Globus pallidus (tissue), 1 donor: ENCODE measurements at places on chromosomes 11 and 22.
A peak's percentile ranks its signal among the peaks of the same experiment; 100 is the strongest.

- DNase-seq: no peak
These were observed 496.4 kb downstream of the BRD1 start for GRCh38 chr22:49331223-49331815.

DNA sequence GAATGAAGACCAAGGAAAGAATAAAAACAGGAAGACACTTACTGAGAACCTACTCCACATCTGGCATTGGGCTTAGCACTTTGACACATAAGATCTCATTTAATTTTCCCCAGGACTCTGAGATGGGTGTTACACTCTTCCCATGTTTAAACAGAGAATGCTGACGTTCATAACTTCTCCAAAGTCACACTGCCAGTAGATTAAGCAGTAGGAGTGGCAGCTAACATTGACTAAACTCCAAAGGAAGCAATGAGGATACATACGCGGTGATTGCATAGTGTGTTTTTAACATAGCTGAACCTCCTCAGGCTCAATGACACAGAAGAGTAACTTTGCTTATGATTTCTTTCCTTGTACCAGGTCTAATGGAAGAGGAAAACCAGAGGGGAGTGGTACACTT is 14.5 kb upstream of the OR10V1 start:
- DNase-seq: no peak

GRCh38 chr11:534396-535209 is 773 bp downstream of the HRAS start:
- DNase-seq: no peak

GRCh38 chr11:1299621-1300020 is 9.8 kb downstream of the TOLLIP start:
- DNase-seq: no peak

- no peak for DNase-seq
These were observed 583.9 kb upstream of the LRRC4C start for GRCh38 chr11:42043312-42043711.

DNA sequence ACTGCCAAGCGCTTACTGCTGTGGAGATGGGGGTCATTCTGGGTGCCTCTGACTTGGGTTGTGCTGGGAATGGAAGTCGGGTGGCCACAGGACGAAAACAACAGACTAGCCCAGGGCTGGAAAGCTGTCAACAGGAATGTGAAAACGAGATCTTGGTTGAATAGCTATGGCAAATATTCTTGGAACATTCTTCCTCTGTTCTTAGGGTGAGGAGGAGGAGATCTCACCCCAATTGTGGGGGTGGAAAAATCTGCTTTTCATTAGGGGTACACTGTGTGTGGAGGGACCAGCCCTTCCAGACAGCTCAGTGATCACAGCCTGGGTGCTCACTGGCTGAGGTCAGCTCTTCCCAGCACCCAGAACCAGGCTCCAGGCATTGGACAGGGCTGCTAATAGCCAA is 52.0 kb upstream of the PRSS23 start:
- no peak for DNase-seq

GRCh38 chr22:44172370-44173108 is 8.2 kb upstream of the PARVG start:
- DNase-seq: peak; percentile 58

GRCh38 chr11:47487421-47487820 is 38.5 kb upstream of the RAPSN start:
- DNase-seq: no peak

DNA sequence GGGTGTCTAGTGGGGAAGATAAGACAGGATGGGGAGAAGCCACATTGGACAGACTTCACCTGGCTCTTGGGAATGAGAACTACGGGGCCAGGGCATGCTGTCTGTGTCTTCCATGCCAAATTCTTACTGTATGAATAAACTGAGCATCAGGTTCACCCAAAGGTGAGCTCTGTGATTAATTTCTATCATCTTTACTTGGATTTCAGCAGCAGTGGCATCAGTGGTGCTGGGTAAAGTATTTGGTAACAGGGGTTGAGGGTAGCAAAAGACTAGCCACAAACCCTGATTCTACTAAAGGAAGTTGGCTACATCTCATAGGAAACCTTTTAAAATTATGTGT is 38.8 kb downstream of the IRAG1 start:
- no peak for DNase-seq

DNA sequence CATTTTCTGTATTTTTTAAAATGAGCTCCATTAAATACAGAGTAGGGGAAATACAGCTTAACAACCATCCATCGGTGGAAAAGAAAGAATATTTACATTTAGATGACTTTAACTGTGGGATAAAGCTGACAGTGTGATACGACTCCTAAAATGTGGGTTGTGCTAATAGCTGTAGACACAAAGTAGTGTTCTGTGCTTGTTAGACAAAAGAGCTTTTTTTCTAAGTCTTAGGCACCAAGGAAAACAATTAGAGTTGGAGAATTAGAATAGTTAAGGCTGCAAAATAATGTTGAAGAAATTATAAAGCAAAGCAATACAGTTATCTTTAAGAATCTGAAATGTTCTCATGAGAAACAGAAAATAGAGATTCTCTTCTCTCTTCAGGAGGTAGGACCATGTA is 307.7 kb upstream of the KIRREL3 start:
- DNase-seq: peak; percentile 63

GRCh38 chr11:134763030-134763388 is 351.0 kb upstream of the B3GAT1 start:
- no peak for DNase-seq

GRCh38 chr11:643366-643765 is 6.3 kb downstream of the DRD4 start:
- DNase-seq: no peak

- peak; percentile 56 for DNase-seq
These were observed 25.3 kb upstream of the SESN3 start for GRCh38 chr11:95256321-95256779.

- DNase-seq: no peak
These were observed 135.0 kb downstream of the BRD1 start for GRCh38 chr22:49692499-49693225.

GRCh38 chr11:83068568-83068967 is 3.1 kb downstream of the RAB30 start:
- no peak for DNase-seq

DNA sequence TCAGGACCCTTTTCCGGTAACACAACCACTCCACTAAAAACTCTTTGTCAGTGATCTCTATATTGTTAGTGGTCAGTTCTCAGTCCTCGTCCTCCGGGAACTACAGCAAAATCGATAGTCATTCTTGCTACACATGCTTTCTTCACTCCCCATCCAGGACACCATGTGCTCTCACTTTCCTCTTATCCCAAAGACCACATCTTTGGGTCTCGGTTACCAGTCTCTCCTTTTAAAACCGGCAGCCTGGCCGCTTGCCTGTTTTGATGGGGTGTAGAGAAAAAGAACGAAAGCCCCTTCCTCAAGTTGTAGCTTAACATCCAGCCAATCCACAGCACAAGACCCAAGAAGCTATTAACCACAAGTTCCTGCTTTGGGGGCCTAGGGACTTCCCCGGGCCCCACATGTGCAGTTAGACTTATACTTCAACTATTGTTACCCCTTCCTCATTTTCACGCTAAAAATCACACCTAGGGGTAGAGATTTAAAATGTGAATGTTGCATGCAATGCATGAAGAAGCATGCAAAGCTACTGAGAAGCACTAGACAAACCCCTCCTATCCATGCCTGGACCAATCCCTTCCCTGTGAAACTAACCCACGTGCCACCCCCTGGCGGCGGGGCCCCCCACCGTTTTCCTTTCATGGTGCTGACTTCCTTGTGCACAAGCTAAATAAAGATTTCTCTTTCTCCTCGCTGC is 1.5 kb upstream of the TOLLIP start:
- no peak for DNase-seq

DNA sequence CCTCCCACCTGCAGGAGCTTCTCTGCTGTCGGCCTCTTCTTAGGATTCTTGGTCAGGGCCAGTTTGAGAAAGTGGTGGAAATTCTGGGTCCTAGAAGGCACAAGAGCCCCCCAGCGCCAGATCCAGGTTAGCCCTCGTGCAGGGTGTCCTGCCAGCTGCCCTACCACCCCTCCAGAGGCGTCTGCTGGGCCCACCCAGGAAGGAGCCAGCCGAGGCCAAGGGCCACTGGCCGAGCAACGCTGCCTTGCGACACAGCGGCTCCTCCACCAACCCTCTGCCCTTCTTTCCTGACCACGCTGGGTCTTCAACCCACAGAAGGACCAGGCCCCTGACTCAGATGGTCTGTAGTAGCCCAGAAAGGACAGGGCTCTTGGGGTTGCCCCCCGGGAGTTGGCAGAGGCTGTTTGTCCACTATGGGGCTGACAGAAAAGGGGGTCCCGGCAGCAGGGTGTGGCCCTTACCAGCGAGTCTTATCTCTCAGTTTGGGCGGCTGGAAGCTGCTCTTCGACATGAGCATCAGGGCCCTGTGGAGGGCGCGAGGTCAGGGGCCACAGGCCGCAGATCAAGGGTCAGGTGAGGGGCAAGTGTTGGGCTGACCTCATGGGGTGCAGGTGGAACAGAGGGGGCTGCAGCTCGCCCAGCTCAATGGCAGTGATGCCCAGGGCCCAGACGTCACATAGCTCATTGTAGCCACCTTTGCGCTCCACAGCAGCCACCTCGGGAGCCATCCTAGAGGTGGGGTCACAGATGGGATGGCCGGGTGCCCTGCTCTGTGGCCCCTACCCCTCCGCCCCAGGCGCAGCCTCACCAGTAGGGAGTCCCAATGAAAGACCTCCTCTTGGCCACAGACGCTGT is 2.5 kb downstream of the MAP4K2 start:
- DNase-seq: no peak

DNA sequence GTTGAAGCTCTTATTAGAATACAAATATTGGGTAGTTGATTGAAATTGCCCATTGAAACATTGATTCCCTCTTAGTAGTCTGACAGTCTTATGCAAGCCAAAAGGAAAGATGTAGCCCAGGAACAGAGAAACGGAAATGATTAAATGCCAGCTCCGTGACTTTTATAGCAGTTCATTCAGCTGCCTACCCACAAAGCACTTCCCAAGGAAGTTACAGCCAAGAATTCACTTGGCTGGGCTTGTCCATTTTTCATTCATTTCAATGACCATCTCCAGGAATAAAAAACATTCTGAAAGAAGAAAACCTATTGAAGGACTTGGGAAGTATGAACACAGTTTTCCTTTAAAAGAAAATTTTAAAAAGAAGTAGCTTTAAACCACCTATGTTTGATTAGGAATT is 62.0 kb downstream of the NCAM1 start:
- DNase-seq: peak; percentile 25

- no peak for DNase-seq
These were observed 452 bp downstream of the MACROD1 start for GRCh38 chr11:64165481-64165841.

DNA sequence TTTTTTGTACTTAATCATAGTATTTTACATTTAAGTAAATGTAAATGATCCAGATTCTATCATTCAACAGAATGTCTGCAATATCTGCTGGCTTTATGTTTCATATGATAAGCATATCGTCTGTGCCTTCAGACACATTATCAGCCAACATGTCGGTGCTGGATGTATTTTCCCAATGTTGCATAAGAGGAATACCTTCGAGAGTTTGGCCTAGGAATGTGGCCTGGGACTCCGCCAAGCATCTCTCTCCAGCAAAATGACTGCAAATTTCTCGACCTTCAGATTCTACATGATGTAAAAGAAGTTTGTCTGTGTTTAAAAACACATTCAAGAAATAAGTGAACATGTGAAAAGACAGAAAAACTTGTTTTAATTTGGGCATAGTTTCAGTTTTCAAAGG is 6.9 kb downstream of the BDNF start:
- DNase-seq: no peak

GRCh38 chr11:112455791-112456190 is 195.1 kb upstream of the PLET1 start:
- DNase-seq: no peak

DNA sequence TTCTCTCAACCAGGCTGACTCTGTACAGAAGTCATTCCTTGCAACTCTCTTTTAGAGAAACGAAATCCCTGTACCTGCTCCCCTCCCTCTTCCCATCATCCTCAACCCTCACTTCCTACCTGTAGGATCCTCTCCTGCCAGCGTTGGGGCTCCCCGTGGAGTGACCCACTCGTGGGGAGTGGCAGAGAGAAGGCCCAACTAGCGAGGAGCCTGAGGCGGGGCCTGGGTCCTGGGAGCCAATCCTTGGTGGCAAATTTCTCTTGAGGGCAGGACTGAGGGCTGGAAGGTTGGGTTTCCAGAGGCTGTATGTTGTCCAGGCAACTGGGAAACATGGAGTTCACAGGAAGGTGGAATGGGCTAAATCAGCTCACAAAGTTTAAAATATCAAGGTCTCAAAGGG is 10.4 kb downstream of the NHERF4 start:
- no peak for DNase-seq

DNA sequence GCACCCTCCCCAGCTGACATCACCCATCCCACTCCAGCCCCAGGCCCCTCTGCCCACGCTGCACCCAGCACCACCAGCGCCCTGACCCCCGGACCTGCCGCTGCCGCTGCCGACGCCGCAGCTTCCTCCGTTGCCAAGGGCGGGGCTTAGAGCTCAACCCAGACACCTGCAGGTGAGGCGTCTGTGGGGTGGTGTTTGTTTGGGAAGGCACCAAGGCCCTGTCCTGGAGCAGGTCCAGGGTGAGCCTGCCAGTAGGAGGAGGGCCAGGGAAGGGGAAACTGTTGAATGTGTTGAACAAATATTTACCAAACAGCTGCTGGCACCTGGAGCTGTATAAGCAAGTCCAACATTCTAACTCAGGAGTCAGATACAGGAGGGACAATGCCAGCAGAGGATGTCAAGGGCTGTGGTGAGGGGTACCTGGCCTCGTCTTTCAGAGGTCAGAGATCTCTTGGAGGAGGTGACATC is 3.1 kb downstream of the VEGFB start:
- DNase-seq: no peak

- no peak for DNase-seq
These were observed 3.7 kb upstream of the HSPA8 start for GRCh38 chr11:123065621-123066020.

DNA sequence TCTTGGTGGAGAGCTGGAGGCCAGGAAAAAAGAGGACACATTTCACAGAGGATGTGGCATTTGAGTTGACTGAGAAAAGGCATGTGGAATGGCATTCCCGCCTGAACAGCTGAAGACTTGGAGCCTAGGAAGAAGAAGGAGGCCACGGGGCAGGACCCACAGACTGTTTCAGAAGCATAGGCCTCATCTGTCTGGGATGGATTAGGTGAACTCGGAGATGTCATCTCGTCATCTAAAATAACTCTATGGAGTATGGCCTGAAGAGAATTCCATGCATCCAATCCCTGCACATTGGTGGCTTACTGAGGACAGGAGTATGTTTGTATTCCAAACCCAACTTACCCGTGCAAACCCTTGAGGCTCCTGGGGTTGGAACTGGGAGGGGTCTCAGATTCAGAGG is 16.4 kb downstream of the SPATA19 start:
- no peak for DNase-seq

DNA sequence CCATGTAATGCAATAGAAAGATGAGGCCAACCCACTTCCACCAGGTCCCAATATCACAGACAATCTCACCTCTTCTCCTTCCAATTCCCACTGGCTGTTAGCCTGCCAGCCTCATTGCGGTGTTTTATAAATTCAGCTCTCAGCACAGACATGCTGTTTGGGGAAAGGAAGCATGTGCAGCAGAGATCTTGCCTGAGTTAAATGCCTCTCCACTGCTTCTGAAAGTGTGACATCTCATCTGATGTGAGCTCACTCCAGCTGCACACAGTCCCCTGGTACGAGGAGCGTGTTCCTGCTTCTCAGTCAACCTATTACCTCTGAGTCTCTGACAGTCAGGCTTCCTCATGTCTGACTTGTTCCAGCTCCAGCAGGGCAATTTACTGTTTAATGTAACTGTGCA is 122.7 kb upstream of the GUCY1A2 start:
- DNase-seq: no peak

- peak; percentile 14 for DNase-seq
These were observed 914 bp upstream of the PRDM11 start for GRCh38 chr11:45145379-45146071.
